ENCODE measurements at places on chromosomes 7 and 10.

DNA sequence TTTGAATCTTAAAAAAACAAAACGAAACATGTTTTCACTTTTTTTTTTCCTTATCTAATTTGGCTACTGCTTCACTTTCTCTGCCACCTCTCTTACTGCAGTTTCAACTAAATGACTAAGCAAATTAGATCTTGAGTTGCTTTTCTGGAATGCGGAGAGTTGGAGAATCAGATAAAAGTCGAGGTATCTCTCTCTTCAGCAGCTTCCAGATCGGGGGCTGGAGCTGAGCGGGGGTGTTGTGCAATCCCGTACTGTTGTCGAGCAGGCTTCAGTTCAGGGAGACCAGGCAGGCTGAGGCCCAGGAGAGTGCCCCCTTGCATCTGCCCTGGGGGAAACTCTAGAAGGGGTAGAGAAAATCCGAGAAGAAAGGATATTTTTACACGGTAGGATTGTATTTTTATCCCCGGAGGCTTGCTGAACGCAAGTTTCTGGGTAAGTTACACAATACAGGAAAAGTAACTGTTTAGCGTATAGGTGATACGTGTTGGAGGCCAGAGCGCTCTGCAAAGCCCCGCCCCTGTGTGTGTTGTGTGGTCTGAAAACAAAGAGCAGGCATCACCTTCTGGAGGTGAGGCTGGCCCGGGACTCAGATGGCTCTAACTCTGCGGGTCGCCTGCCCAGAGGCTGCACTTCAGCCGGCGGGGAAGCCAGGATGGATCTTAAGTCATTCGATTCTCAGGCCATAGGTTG lies 116.6 kb downstream of the KLF6 start:
- peak; percentile 78 for DNase-seq

- no peak for DNase-seq
These were observed 8.6 kb downstream of the MUC3A start for GRCh38 chr7:100957832-100958421.

DNA sequence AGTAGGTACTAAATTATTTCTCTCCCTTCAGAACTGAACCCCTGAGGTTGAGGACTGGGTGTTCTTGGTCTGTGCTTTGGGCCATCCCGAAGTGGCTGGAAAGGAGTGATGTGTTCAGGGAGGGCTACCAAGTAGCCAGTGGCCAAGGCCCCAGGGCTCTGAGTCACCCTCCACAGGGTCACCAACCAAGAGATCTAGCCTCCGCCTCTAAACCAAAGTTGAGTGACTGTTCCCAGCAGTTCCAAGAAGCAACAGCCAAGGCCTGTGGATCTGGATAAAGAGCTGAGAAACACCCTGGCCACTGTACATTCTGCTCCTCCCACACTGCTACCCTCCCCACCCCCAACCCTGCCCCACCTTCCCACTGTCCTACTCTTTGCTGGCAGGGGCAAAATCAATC lies 35.5 kb upstream of the KCNMA1 start:
- DNase-seq, result no peak

- DNase-seq, result no peak
These were observed 44.2 kb upstream of the KCNIP2 start for GRCh38 chr10:101887775-101888174.

Data from astrocyte of the hippocampus (primary cell).